HFFc6 (cell line): ENCODE measurements at places on chromosomes 7 and 10.

GRCh38 chr10:59177836-59178235, 1.4 kb downstream of the PHYHIPL start:
- DNase-seq, result no peak

DNA sequence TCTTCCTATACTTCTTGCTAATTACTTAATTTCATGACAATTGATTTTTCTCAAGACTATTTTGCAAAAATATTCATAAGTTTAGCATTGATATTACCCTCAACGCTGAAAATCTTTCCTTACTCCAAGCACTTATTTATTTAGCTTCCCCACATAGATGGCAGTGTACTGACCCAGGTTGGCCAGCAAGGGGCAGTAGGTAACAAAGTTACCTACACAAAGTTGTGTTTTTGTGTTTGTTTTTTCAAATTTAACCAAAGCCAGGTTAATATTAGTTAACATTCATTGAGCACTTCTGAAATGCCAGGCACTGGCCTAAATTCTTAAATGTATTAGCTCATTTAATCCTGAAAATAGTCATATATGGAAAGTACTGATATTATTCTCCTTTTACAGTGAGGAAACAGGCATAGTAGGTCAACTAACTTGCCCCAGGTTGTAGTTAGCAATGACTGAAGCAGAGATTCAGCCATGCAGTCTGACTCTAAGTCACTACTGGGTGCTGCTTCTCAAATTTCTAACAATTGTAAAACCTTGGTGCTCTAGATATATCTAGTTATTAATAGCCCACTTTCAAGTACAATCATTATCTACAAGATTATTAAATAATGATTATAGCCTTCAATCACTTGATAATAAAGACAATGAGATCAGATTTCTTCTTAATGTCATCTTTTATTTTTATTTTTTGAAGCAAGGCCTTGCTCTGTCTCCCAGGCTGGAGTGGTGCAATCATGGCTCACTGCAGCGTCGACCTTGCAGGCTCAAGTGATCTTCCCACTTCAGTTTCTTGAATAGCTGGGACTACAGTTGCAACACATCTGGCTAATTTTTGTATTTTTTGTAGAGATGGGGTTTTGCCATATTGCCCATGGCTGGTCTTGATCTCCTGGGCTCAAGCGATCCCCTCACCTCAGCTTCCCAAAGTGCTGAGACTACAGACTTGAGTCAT, 5.8 kb upstream of the GGCT start:
- DNase-seq, result peak; percentile 25

- no peak for DNase-seq
Observed at GRCh38 chr7:51349820-51350545, 33.4 kb upstream of the COBL start.

DNA sequence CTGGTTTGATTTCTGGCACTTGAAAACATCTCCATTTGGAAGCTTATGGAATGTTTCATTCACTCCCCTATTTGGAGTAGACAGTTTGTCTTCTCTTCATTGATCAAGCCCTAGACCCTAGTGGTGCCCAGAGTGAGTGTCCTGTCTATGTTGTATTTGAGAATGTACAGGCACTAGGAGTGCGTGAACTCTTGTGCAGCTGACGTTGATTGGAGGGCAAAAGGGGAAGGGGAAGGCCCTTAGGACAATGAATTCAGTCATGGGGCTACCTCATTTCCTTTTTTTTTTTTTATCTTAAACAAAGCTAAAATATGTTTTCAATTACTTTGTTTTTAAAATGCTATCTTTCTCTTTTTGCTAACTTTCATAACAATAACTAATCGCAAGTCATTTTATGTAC, 66.5 kb downstream of the ADD3 start:
- DNase-seq, result no peak

DNA sequence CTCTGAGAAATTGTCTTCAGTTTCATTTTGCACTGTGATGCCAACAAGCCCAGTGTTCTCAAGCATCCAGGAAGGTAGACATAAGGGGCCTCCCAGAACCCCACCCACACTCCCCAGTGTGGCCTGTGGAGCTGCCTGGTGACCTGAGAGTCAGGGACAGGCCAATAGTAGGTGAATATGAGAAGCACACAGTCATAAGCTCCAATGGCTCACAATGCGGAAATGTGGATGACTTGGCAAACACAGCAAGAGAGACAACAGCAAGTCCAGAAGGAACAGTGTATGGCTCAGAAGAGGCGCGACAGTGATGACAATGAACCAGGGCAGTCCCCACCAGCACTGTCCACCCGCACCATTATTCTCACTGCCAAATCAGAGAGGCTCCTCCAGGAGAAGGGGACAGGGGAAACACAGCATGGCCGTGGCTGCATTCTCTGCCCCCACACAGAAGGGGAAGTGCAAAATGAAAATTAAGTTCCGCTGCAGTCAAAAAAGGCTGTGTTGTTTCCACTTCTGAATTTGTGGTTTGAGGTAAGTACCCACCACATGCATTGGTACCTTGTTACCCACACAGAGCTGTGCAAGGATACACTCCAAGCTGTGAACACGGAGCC, 419.8 kb downstream of the GRID1 start:
- no peak for DNase-seq

DNA sequence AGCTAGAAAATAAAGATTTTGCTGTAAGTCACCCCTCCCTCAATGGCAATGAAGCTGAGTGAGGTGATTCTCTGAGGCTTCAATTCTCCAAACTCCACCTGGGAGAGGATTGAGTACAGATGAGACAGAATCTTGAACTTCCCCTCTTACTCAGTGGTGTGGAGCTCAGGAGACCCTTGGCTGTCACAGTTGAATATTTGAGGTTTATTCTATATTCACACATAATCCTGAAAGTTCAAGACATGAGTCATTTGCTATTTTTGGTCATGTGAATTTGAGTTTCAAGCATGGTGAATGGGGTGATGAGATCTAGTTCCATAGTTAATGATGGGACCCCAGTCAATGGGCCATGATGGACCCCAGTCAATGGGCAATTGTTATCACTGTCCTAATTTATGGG, 13.9 kb upstream of the TECTB start:
- DNase-seq, result peak; percentile 41

DNA sequence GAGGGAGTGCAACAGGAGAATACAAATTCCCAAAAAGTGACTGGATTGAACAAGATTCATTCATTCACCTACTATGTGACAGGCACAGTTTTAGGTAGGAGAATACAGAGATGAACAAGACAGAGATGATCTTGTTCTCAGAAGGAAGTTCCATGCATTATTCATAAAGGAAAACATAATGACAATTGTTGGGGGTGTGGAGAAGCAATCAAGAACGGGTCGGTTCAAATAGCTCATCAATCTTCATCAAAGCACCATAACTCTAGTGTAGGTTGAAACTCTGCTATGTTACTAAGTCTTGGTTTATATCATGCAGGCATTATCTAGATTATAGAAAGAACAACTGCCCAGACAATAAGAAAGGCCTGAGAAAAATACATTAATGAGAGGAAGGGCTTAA, 243.7 kb downstream of the DGKI start:
- DNase-seq, result no peak

DNA sequence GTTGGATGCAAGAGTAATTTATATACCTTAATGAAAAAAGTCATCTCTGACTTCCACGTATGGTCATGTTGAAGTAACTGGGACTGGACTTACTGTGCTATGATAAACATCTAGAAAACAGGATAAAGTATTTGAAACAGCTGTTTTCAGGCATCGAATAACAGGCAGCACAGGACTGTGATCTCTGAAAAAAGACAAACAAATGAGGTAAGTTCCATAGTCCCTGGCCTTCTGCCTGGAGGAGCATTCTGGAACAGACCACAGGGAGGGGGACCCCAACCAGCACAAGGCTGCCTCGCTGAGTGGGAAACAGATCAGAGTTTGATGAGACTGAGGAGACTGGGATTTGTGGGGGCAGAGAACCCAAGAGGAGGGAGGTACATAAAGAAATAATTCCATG, 89.1 kb upstream of the HABP2 start:
- peak; percentile 25 for DNase-seq

- DNase-seq, result no peak
Observed at GRCh38 chr7:40148671-40149070, 13.9 kb downstream of the SUGCT start.

DNA sequence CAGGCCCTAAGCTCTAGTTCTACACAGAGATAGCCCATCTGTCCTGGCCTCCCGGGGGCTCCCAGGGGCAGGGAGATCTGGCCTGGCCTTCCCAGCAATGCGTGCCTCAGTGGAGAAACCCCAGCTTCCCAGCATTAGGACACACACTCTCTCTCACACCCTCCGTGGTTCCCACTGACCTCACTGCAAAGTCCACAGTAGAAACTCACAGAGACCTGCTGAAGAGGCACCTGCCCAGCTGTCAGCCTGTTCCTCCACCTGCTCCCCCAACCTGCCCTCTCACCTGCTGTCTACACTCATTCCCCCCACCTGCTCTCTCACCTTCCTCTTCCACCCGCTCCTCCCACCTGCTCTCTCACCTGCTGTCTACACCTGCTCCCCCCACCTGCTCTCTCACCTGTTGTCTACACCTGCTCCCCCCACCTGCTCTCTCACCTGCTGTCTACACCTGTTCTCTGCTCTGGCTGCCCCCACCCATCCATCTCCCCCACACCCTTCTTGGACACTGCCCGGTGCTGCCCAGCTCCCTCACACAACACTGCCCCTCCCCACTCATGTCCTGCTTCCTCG, 21.1 kb upstream of the PFKP start:
- DNase-seq, result no peak

DNA sequence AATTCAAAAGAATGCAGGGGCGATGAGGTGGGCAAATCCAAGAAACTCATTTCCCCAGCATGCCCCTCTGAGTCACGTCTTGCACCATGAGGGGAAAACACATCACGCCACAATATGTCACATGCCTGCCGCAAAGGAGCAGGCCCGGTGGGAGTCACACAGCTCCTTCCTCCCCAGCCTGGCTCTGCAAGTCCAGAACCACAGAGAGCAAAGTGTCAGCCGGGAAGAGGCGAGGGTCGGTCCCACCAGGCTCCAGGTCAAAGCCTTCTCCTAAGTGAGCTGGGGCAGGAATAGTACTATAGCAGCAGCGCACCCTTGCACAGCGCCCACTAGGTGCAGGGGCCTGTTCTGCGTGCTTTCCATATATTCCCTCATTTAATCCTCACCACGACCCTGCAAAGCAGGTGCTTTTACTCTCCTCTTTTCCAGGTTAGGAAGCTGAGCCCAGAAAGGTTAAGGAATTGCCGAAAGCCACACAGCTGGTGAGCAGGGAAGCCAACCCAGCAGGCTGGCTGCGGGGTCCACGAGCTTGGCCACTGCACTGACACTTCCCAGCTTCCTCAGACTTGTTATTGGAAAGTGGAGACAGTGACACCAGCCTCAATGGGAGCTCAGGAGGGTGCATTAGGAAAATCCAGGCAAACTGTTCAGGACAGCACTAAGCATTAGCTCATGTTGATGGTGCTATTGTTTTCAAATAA, 94.0 kb upstream of the ZMIZ1 start:
- DNase-seq, result peak; percentile 86

GRCh38 chr10:90168244-90168643, 466.9 kb downstream of the KIF20B start:
- no peak for DNase-seq

DNA sequence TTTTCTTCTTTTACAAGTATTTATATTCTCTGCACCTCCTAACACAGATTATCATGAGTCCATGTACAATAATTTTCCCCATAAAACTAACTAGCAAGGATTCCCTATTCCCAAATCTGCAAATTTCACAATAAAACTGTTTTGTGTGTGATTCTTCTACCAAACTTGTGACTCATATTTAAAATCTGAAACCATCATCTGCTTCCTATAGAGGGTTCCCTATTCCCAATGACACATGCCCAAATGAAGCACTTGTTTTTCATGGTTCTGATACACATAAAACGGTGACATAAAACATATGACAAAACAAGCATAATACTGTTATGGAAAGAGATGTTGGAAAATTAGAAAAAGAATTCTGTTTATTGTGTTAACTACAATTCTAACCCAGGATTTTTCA, 657.6 kb downstream of the PARD3 start:
- no peak for DNase-seq

- DNase-seq, result no peak
Observed at GRCh38 chr7:10708447-10708846, 265.2 kb upstream of the PHF14 start.

GRCh38 chr10:103709341-103709920, 145.9 kb downstream of the SH3PXD2A start:
- DNase-seq, result peak; percentile 73

DNA sequence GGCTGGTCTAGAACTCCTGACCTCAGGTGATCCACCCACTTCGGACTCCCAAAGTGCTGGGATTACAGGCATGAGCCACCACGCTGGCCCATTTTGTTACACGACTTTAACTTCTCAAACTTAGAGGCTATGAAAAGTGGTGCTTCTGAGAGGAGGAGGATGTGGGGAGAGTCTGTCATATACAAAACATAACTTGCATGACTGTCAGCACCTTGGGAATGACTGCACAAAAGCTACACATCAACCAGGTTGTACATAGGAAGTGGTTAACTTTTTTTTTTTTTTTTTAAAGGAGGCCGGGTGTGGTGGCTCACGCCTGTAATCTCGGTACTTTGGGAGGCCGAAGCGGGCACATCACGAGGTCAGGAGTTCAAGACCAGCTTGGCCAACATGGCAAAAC, 43.4 kb upstream of the GSDME start:
- DNase-seq, result no peak

DNA sequence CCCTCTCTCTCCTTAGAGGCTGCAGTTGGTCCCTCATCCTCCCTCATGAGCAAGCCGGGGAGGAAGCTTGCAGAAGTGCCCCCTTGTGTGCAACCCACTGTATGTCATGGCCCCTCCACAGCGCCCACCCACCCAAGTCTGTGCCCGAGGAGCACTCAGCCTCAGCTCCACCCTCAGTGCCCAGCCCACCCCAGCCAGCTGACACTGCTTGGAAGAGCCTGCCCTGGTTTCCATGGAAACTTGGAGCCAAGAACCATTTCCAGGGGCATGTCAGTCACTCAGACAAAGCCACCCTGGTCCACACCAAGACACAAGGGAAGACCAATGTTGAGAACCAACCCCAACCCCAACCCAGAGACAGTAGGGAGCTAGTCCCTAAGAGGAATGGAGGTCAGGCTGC, 79.5 kb downstream of the PAX2 start:
- DNase-seq, result no peak

DNA sequence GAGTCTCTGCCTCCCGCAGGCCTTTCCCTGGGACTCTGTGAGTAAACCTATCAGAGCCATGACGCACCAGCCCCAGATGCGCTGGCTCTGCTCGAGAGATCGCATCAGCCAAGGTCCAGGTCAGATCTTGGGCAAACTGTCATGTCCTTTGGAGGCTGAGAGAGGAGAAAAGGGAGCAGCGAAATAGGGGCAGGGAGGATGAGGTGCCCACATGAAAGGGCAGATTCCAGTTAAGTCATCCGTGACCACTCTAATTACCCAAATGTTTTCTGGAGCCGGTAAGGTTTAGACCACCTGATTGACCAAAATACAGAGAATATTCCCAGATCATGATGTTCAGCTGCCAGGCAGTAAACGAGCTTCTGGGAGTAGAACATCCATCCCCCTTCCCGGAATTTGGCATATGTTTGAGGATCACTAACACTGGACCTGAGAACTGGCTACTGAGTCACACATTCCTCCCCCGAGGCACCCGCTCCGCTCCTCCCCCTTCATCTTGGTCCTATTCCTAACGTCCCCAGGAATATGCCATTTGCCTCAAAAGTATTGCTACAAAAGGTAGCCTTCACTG, 88.0 kb downstream of the FGFR2 start:
- DNase-seq, result no peak
